ENCODE measurements at places on chromosomes 3 and 15.

- no peak for DNase-seq
Observed at GRCh38 chr3:38578081-38578475, 71.4 kb downstream of the SCN5A start.

GRCh38 chr15:52925130-52925529 is 135.0 kb upstream of the ONECUT1 start:
- no peak for DNase-seq

- DNase-seq, result no peak
Observed at GRCh38 chr15:67575039-67575502, 32.6 kb downstream of the MAP2K5 start.

DNA sequence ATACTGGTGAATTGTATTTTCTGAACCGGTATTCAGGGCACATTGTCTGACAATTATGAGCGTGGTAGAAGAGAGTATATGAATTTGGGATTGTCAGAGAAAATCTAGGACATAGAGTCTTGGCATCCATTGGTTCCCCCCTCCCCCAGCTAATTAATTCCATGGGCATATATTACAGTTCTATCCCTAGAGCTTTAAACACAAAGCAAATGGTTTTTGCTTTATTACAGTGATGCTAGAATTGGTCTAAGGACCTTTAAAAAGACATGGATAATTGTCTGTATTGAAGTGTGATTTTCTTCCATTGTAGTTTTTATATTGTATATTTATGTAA is 91.3 kb downstream of the FNDC3B start:
- DNase-seq, result no peak
